RKO (cell line): ENCODE measurements at places on chromosomes 16 and 17.

- no peak for DNase-seq
Observed at GRCh38 chr16:13780406-13781168, 139.4 kb upstream of the ERCC4 start.

- peak; percentile 40 for DNase-seq
Observed at GRCh38 chr17:65556014-65556909, 5.2 kb downstream of the AXIN2 start.

GRCh38 chr16:52561910-52562741, 15.2 kb upstream of the TOX3 start:
- no peak for DNase-seq

DNA sequence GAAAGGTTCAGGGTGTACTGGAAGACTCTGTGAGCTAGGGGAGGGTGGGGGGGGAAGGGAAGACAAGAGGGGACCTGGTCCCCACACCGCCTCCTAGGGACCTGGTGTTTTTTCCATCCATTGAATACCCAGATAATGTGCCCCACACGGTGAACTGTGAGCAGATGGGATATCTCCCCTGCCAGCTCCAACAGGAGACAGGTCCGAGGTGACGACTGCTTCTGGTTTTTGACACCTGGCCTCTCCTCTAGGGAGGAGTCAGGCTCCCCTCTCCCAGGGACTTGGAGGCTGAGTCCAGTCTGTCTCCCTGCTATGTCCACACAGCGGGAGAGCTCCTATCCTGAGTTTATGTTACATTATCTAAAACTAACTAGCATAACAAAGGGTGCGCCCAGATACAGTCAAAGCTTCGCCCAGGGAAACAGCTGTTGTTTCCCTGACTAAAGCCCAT, 1.8 kb downstream of the MARVELD3 start:
- no peak for DNase-seq
